ENCODE measurements at places on chromosomes 6 and 20.

GRCh38 chr20:58923117-58923712 is 57.8 kb upstream of the NELFCD start:
- no peak for DNase-seq

DNA sequence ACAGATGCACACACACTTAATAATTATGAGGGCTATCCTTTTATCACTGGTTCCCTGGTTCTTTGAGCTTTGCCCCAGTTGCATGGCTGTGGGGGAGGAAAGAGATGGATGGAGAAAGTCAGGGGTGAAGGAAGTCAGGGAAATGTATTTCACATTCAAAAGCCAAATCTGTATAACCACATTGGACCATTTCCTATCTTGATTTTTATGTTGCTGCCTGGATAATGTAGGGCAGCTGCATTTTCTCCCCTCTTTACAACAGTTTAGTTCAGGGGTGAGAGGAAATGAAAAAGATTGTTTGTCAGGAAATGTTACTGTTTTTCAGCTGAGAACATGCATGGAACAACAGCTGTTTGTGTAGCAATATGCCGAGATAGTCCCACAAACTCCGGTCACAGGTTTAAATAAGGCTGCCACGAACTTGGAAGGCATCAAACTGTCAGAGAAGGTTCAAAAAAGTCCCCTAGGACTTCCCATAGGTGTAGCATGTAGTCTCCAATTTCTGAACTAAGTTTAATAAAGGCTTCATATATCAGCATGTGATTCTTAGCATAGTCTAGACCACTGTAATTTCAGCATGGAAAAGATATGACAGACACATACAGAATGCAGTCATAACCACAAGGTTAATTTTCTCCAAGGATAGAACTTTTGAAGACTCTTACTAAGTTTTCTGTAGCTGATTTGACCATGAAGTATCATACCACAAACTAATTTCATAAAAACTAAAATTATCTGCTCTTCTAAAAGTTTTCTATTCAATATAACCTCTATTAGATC is 82.1 kb upstream of the COL21A1 start:
- no peak for DNase-seq

DNA sequence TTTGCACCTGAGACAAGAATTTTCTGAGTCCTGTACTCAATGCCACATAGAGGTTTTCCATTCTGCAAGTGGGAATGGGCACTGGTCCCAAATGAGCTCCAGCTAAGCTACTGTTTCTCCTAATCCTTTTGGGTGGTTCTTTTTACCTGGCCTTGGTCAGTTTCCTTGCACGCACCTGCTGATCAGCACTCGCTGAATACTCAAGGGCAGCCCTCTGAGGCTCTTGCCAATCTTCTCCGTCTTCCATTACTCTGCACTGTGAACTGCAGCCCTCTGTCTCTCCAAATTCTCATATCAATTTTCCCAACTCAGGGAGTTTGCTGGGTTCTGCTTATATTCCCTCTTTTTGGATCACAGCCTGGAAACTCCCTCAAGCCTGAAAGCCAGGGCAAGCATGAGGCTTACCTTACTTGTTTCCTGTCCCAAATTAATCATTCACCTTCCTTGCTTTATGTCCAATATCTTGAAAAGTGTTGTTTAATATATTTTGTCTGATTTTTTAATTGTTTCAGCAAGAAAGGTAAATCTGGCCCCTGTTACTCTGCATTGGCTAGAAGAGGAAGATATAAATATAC is 138.0 kb upstream of the TBX18 start:
- peak; percentile 26 for DNase-seq

GRCh38 chr20:3890999-3891929 is 2.1 kb downstream of the PANK2 start:
- DNase-seq = no peak

GRCh38 chr20:62795023-62795761 is 1.1 kb upstream of the MRGBP start:
- DNase-seq = no peak

Measured in epithelial cell of proximal tubule (primary cell).